ENCODE measurements at places on chromosomes 6 and 20. TPM values are rescaled to one million over a fixed set of nuclear protein-coding genes. Genes with fewer than 3 reads are reported as not detected.

LPA gene
- not detected for total RNA-seq

STX11 gene
- 11.6 TPM for total RNA-seq

UNC5CL gene
- total RNA-seq: 4.6 TPM

TRIM10 gene
- total RNA-seq: not detected

JPH2 gene
- total RNA-seq: 0.17 TPM

LRRN4 gene
- not detected for total RNA-seq

TXLNB gene
- total RNA-seq: 3.3 TPM

MARCKS gene
- total RNA-seq: 58.6 TPM

PNRC1 gene
- 460 TPM for total RNA-seq

SRMS gene
- total RNA-seq: 0.17 TPM
